ENCODE measurements at places on chromosomes 6 and 20.

GRCh38 chr20:20887593-20888265 is 175.3 kb upstream of the RALGAPA2 start:
- peak; percentile 47 for DNase-seq

DNA sequence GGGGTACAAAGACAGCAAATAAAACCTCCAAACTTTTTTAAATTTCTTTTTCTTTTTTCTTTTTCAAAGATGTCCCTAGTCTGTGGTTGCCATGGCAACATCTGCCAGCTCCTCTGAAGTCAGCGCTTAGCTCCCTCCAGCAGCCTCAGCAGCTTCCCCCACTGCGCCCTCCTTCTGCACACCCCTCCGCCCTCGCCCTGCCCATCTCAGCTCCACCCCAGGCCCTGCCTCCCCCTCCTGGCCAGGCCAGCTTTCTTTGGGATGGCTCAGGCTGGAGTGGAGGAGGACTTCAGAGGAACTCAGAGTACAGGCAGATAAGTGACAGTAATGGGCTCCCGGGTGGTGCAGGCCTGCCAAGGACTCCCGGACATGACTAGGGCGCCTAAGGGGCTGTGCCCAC is 104.6 kb downstream of the LRFN2 start:
- peak; percentile 28 for DNase-seq

DNA sequence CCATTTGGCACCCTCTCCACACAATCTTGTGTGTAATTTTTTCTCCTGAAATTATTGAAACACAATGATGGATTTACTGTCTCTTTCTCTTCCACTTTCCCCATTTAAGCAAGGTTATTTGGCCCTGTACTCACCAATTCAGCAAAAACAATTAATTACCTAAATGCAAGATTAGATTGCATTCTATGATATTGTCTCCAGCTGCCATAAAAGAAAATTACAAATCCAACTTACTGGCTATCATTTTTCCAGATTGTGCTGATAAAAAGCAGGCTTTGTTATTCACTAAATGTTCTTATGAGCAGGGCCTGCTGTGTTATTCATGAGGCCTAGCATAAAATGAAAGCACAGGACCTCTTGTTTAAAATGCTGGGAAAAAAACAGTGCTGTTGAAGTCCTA is 95.8 kb upstream of the IRAK1BP1 start:
- no peak for DNase-seq

DNA sequence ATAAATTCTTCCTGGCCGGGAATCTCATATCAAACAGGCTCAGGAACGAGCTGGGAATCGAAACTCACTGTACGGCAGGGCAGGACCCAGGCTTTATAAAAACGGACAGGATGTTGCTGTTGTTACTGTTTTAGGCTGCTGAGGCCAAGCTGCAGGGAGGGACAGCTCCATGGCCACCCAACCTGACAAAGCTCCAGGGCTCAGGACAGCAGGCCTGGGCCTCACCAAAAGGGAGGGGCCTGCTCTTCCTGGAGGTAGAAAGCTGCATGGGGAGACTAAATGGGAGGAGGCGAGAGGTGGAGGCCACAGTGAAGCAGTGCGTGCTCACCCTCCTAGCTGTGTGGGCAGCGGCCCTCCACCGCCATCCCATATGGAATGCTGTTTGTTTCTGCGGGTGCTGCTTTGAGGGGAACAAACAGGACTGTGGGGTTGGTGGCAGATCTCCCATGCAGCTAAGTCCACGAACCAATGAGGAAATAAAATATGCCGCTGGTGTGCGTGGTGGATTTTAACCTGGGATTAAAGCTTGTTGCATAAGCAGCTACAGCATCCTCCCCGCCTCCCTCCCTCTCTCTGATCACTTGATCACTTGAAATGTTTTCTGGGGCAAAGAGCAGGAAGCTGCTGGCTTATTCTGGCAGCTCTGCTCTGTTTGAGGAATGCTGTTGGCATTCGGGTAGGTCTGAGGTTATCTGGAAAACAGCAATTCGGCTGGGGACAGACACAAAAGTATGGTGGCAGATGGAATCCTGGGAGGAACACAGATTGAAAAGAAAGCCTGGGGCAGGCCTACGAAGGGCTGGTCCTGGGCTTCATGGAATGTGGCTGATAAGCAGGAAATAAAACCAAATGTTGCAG is 2.4 kb upstream of the ZMYND8 start:
- DNase-seq = peak; percentile 98

GRCh38 chr20:44690781-44691423 is 24.3 kb upstream of the CCN5 start:
- DNase-seq = no peak

- no peak for DNase-seq
These were observed 556.2 kb upstream of the JARID2 start for GRCh38 chr6:14689639-14690038.

DNA sequence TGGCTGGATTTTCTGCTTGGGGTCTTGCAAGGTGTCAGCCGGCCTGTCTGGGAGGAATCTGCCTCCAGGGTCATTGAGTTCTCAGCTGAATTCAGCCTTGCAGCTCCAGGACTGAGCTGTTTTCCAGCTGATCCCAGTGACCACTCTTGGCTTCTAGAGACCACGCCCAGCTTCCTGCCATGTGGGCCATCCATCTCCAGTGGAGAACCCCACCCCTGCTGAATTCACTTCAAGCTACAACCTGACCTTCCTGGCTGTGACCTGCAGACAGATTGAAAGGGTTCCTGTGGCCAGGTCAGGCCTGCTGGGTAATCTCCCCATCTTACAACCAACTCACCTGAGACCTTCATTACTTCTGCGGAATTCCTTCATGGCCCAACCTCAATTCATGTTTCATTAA is 26.5 kb upstream of the SYNDIG1 start:
- no peak for DNase-seq

GRCh38 chr6:111602481-111603011 is 3.1 kb downstream of the TRAF3IP2 start:
- no peak for DNase-seq

DNA sequence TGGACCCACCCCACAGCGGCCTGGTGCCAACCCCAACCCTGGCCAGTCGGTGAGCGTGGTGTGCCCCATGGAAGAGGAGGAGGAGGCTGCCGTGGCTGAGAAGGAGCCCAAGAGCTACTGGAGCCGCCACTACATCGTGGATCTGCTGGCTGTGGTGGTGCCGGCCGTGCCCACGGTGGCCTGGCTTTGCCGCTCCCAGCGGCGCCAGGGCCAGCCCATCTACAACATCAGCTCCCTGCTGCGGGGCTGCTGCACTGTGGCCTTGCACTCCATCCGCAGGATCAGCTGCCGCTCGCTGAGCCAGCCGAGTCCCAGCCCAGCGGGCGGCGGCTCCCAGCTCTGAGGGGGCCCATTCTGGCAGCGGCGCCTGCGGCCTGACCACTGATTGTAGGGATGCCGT is 23.2 kb downstream of the SDCBP2 start:
- no peak for DNase-seq

GRCh38 chr20:63050406-63050805 is 43.6 kb upstream of the BHLHE23 start:
- no peak for DNase-seq

GRCh38 chr6:81693266-81693665 is 59.2 kb downstream of the TENT5A start:
- DNase-seq = no peak

DNA sequence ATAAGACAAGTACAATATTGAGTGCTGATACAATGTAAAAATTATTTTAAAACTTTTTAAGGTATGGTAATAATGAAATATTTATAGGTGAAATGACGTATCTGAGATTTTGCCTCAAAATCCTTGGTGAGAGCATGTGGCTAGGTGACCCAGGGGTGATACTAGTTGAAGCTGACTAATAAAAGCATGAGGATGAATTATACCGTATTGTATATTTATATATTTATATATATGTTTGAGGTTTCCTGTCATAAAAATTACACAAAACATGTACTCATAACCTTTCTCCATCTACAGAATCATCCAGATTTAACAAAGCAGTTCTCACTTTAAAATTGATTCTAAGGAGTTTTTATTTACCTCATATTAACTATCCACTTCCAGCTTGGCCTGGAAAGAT is 358.1 kb downstream of the CDKAL1 start:
- no peak for DNase-seq

DNA sequence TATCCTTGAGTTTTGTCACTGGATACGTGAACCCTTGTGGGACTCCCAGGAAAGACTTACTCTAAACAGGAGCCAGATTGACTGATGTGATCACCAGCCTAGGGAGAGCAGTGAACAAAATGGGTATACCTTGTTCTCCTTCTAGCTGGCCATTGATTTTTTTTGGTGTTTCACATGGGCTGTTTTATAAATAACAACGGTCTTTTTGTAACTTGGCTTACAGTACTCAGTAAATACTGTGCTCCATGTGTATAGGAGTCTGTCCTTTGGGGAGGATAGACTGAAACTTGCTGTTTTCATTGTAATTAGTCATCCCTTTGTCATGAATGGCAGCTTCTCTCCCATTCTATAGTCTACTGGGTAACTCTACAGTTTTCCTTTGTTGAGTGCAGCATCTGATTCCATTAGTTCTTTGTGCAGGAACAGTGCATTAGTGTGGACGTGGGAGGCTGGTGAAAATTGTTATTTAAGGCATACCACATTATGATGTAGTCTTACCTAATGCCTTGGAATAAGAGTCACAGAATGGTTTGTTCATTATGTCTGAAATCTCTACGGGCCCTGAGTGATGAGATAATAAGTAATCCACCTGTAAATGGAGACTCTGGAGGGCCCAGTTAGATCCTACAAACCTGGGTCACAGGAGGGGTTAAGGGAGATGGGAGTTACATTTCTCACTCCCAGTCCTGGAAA is 89.5 kb downstream of the TIAM2 start:
- no peak for DNase-seq

DNA sequence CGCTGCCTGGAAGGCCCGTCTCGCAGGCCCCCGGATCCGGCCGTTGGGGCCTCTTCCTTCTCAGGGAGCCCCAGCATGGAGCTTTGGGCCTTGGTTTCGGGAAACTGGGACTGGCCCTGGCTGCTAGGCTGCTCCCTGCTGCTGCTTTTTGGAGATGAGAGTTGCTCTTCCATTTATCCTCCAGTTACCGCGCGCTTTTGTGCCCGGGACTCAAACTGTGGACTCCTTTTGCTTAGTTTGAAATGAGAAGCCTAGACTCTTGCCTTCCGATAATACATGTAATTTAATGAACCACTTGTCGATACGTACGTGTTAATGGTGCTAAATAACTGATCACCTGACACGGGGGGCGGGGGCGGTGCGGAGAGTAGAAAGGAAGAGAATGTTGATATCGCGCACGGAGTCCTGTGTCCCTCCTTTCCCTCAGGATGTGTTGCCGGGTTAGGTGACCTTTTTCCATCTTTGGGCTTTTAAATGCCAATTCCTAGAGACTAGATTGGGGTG is 968 bp downstream of the PHF3 start:
- peak; percentile 79 for DNase-seq

DNA sequence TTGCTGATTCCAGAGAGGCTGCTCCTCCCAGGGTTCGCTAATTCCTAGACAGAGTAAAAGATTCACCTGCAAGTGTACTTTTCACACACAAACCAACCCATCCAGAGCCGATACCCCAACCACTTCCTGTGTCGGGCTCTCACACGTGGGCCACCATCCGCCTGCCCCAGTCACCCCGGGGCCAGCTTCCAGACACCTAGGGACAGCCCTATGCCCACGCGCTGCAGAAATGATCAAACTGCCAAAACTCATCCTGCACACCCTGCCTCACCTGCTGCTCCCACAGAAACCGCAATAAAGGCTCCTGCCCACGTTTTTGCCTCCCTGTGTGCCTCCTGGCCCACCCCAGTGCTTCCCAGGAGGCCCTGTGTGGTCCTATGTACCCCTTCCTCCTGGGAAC is 59.5 kb downstream of the PSMG4 start:
- no peak for DNase-seq

DNA sequence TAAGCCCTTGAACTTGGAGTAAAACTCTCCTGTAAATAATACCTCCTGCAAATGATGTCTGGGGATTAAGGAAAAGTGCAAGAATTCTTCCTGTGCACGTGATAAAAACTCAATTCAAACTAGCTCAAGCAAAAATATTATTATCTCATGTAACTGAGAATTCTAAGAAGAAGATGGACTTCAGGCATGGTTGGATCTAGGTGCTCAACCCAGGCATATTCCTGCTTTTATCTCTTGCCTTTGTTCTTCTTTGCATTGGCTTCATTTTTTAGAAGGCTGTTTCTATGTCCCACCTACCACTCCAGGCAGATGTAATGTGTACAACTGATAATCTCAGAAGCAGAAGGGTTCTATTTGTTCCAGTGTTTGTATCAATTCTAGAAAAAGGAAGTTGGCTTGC is 95.8 kb downstream of the DACT2 start:
- no peak for DNase-seq

- no peak for DNase-seq
These were observed 460 bp downstream of the PLAGL1 start for GRCh38 chr6:144007478-144008119.

DNA sequence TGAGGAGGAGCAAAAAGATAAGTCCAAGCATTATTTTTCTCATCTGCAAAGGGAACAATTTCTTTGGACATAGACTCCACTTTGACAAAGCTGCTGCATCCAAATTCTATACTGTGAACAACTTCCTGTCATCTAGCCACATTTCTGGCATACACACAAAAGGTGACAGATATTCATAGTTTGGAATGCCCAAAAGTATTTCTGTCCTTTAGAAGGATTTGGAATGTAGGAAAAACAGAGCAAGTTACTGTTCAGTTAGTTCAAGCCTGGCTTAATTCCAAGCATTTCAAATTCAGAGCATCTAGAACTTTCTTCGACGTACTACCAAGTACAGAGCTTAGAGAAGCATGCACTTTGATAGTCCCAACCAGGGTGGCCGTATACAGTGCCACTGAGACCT is 134.0 kb downstream of the PDE7B start:
- no peak for DNase-seq

DNA sequence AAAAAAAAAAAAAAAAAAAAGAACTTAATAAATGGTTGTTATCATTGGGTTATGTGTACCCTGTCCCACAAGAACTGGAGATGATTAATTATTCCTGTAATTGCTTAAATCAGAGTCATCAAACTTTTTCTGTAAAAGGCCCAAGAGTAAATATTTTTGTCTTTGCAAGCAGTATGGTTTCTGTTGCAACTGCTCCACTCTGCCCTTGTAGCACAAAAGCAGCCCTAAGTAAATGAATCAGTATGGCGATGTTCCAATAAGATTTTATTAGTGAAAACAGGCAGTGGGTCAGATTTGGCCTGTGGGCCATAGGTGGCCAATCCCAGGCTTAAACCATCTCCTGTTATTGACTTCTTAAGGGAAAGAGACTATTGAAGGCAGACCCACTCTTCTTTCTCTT is 252.7 kb downstream of the TSHZ2 start:
- DNase-seq = no peak

GRCh38 chr6:50390416-50390815 is 322.9 kb upstream of the TFAP2D start:
- no peak for DNase-seq

DNA sequence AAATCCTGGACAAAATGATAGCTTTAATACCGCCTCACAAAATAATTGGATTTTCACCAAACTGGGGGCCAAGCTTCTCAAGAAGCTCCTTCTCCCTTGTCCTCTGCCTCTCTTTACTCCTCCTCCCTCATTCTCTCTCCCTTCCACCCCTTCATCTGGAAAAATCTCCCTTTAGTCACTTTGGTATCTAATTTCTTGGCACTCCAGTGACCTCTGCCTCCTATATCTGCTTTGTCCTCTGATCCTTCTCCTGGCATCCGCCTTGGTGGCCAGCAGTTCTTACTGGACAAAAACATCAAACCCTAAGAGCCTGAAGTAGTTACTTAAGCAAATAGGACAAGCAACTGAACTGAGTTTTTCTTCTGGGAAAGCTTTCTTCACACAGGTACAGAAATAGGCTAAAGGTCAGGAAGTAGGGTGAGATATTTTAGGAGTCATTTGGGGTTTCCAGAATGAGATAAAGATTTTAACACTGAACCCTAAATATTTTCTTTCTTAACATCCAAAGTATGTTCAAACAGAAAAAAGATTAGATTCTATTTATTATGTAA is 220.7 kb downstream of the ARHGAP18 start:
- no peak for DNase-seq

- DNase-seq = no peak
These were observed 30.1 kb downstream of the SNPH start for GRCh38 chr20:1296117-1296610.

Measured in mesendoderm (in vitro differentiated cells).